Suppressor macrophage (primary cell): ENCODE measurements at places on chromosomes 2 and 18.

DNA sequence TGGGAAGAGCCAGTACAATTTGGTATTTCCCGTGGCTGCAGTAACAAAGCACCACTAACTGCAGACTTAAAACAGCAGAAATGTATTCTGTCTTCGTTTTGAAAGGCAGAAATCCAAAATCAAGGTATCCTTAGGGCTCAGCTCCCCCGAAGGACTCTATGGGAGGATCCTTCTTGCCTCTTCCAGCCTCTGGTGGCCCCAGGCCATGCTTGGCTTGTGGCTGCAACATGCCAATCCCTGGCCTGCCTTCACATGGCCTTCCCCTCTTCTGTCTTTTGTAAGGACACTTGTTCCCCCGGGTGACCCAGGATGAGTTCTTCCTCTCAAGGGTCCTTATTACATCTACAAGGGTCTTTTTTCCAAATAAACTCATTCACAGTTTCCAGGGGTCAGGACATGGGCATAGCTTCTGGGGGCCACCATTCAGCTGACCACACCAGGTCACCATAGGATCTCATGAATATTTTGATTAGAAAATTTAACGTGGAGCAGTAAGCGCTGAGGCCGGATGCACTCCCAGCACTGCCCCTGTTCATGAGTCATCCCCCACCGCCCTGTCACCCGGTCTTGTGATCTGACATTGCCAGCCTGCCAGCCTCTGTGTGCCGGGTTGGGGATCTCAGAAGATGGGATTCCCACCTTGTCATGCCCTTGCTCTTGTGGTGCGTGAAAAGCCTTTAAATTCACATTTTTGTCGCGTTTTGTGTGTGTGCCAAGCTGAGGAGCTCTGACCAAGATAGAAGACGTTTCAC, 61.2 kb upstream of the B3GNT7 start:
- peak; percentile 73 for DNase-seq

- DNase-seq, result no peak
Observed at GRCh38 chr2:144630459-144631215, 110.7 kb upstream of the ZEB2 start.

GRCh38 chr2:118166242-118166641, 78.0 kb downstream of the INSIG2 start:
- DNase-seq, result no peak

DNA sequence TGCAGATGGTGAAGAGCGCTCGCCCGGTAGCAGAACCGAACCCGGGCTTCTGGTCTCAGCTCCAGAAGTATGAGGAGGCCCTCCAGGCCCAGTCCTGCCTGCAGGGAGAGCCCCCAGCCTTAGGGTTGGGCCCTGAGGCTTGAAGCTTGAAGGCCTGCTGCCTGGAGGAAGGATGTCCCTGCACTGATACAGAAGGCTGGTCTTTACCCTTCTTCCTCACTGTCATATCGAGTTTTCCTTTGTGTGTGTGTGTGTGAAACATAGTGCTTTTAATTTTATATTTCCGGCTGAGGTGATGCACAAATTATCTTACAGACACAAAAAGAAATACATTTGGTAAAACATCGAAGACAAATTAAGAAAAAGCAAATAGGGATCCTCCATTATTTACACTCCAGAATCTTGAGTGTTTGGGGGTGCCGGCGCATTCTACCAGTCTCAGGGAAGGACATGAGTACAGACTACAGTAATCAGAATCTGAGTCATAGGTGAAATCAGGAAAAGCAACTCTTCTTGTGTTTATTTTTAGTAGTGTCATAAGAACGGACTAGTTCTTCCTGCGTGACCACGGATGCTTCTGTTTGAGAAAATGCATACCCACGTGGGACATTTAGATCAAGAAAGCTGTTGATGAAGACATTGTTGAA, 1.3 kb downstream of the DUSP28 start:
- peak; percentile 73 for DNase-seq

DNA sequence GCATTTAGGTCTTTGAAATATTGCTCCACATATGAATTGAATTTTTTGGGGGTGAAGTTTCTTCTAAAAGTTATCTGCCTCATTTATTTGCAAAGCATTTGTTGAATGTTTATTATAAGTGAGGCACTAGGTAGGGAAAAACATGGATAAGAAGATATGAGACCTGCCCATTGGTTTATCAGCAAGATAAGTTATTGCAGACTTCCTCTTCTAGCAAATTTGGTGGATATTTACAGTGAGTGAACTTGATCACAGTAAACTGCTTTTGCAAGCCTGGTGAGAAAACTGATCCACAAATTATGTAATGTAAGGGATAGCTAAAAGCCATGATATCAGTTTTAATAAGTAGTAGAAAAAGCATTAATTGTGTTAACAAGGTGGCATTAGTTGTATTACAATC, 364.8 kb downstream of the SOCS6 start:
- no peak for DNase-seq

- no peak for DNase-seq
Observed at GRCh38 chr2:3587021-3587420, 7.9 kb upstream of the COLEC11 start.

DNA sequence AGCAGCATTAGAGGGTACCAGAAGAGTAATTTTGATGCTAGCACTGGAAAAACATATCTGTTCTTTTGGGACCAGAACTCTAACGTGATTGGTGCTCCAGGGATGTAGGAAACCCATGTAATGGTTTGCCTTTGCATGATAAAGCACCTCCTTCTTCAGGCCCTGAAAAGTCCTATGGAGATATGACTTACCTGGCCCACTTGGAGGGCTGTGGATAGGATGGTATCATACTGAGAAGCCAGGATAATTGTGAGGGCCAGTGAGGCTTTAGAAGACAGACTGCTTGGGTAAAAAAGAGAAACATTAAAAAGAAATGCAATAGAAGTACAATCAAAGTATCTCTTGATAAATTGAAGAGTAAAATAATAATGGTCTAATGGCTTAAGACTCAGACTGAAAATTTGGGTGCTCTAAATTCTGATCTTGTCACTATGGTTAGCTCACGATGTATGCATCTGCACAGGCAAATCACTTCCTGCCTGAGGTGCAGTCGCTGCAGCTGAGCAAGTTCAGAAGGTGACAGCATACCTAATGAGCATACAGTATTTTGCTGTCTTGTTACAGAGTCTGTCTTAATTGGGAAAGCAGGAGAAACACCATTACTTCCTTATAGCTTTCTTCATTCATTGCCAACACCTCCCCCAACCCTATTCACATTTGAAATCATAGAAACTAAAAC, 371.5 kb downstream of the NUP35 start:
- no peak for DNase-seq

DNA sequence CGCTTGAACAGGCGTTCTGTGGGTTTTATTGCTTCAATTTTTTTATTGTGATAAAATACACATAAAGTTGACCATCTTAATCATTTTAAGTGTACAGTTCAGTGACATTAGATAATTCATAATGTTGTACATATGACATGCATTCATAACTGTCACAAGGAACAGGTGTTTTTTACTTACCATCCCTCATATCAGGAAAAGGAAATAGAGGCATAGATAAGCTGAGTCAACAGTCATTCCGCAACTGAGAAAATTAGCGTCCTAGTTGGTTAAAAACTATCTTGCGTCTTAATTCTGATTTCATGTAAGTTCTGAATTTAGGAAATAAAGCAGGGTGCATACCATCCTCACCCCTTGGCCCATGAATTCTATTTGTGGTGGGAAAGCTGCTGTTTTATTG, 36.5 kb downstream of the PLB1 start:
- no peak for DNase-seq

GRCh38 chr2:138515092-138515491, 13.5 kb downstream of the SPOPL start:
- DNase-seq, result no peak
